Globus pallidus (tissue), 1 donor: ENCODE measurements at places on chromosomes 11 and 22.
A peak's percentile ranks its signal among the peaks of the same experiment; 100 is the strongest.

DNA sequence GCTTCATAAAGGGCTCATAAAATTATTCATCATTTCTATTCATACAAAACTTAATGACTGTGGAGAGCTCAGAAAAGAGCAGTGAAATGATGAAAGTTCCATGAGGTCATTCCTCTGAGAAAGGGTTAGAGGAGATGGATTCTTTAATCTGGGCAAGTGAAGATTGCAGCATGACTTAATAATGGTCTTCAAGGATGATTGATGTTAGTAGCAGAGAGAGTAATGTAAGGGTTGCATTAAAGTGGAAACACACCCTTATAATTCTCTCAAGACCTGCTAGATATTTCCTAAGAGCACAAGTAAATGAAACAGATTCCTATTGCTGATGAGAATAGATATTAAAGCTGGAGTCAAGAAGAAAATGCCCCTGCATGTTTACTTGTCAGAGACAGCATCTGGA is 711.6 kb upstream of the ANO5 start:
- DNase-seq: no peak

DNA sequence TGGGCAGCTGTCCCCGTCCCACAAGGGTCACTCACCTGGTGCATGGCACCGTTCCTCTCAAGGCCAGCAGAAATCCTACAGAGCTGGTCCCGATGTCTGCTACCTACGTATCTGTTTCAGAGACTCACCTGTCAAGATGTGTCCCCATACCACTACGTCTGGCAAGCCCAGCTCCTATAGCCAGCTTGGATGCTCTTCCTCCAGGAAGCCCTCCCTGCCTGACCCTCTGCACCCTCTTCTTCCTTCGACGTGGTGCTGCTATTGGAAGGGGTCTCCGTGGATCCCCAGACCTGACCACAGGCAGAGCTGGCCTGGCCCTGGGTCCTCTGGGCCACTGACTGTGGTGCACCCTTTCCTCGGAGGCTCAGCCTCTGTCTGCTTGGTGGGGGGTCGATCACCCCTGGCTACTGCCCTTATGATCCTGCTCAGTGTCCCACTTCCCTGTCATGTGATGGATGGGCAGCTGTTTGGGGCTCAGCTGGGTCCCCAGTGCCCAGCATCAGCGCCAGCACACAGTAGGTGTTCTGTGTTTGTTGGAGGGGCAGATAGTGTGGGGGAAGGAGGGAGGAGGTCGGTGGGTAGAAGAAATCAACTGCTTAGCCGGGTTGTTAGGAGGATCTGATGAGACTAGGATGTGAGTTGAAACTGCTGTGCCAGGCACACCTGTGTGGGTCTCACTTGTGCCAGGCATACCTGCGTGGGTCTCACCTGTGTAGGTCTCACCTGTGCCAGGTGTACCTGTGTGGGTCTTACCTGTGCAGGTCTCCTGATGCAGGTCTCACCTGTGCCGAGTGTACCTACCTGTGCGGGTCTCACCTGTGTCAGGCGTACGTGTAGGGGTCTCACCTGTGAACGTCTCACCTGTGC is 21.7 kb upstream of the ARHGAP8 start:
- no peak for DNase-seq

DNA sequence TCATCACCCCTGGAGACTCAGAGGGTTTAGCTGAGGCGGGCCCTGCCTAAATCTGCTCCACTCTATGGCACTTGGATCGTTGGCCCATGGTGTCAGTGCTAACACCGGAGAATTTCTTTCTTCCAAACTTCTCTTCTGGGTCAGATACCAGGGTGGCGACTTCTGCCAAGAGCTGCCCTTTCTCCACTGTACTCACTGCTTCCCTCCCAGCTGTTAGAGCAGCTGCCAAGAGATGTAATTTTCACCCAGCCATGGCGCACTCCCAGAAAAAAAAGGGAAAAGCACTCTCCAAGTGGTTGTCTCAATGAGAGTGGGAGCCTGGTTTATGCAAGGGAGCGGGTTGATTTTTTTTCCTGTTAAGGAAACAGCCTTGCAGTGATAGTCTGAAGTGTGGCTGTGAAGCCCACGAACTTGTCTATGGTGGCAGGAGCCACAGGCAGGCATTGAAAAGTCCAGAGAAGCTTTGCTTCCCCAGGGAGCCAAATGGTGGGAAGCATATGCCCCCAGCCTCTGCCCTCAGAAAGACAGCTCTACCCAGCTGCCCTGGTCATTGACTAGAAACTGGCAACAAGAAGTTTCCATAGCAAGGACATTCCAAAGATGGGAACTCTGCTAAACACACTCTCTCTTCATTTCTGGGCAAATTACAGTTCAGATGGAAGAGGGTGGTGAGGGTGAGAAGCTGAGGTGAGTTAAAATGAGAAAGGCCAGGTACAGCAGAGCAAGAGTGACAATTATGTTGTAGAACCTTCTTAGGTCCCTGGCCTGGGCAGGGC is 10.7 kb downstream of the PCSK7 start:
- peak; percentile 54 for DNase-seq

- DNase-seq: no peak
Observed at GRCh38 chr11:32580967-32581366, 2.7 kb upstream of the EIF3M start.

GRCh38 chr11:44854086-44854485 is 96.6 kb downstream of the TP53I11 start:
- no peak for DNase-seq

DNA sequence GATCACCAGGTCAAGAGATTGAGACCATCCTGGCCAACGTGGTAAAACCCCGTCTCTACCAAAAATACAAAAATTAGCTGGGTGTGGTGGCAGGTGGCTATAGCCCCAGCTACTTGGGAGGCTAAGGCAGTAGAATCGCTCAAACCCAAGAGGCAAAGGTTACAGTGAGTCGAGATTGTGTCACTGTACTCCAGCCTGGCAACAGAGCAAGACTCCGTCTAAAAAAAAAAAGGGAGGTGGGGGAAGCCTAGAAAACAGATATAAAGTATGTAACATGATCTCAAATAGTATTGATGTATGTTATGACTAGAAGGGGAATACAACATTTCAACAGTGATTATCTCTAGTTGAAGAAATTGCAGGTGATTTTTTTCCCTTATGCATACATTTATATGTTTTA is 61.4 kb downstream of the SLC1A2 start:
- no peak for DNase-seq

DNA sequence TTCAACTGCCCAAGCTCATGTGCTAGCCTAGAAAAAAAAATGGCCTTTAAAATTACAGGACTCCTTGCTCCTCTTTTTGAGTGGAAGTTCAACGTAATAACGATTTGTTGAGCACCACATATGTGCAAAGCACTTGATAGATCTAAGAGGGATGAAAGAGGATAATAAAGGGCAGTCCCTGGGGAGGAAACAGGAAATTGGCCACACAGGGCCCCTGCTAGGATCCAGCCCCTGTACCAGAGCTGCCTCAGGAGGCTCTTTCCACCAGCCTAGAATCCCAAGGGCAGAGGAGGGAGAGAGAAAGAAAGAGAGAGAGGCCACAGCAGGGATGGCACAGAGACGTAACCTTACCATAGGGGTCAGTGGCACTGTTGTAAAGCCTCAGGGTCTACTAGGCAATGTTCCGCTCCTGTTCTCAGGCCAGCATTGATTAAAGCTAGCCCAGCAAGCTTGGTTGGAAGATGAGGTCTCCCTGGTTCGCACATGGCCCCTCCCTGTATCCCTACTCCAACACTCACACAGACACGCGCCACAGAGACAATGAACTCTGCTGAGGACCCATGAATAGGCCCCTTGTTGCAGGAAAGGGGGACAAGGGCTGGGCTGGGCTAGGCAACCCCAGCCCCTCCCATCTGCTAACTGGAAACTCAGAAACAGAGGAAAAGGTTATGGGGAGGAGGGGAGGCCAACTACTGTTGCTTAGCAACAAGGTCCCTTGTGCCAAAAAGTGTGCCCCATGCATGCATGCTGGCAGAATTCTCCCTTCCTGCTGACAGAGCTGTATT is at the start of gene TMPRSS5:
Gene TMPRSS5 (minus strand): TSS at position 438 of the 785 bp plus-strand sequence. CDS start 84 bp downstream, at position 354.
- DNase-seq: peak; percentile 98

DNA sequence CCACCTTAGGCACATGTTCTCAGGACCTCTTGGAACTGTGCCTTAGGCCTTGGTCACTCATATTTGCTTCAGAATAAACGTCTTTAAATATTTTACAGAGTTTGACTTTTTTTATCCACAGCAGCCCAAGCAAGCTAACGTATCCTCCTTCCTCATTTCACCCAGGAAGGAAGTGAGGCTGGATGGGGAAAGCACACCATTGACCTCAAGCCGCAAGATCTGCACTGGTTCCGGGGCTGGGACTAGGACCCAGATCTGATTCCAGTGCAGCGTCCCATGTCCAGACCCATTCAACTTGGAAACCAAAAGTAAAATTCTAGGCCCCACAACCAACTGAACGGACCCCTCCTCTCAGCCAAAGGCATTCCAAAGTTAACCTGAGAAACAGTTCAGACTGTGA is 2.4 kb upstream of the LGALS12 start:
- DNase-seq: no peak

GRCh38 chr11:116640641-116641402 is 132.0 kb downstream of the BUD13 start:
- no peak for DNase-seq

GRCh38 chr11:70183483-70184176 is 19.5 kb upstream of the FADD start:
- no peak for DNase-seq

- DNase-seq: no peak
Observed at GRCh38 chr11:64245401-64245796, 1.3 kb downstream of the PPP1R14B start.

DNA sequence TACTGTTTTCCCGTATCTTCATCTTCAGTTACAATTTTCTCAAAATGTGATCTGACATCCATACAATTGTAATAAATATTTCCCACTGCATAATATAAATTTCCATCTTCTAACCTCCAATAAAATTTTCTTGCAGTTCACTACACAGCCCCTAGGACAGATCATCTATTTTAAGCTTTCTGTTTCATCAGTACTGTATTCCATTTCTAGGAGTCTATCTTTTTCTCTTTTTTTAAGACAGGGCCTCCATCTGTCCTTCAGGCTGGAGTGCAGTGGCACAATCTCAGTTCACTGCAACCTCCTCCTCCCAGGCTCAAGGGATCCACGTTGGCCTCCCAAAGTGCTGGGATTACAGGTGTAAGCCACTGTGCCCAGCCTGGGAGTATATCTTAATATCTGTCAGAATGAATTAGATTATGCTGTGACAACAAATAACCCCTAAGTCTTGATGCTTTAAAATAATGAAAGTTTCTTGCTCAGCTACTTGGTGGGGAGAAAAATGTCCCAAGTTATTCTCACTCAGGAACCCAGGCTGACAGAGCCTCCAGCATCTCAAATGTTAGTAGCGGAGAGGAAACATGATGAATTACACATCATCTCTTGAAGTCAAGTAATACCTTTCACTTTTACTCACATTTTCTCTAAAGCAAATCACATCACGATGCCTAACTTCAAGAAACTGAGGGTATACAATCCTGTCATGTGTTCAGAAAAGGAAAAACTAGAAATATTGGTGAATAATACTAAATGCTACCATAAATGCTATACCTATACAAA is 92.2 kb downstream of the BUD13 start:
- DNase-seq: no peak

GRCh38 chr22:36247955-36248354 is 5.0 kb upstream of the APOL1 start:
- no peak for DNase-seq

GRCh38 chr11:15176646-15177163 is 62.0 kb downstream of the INSC start:
- no peak for DNase-seq

GRCh38 chr11:34830035-34830434 is 86.1 kb downstream of the APIP start:
- no peak for DNase-seq

GRCh38 chr11:70861559-70861958 is 390.8 kb downstream of the SHANK2 start:
- DNase-seq: no peak

GRCh38 chr11:44982496-44983062 is 31.9 kb upstream of the TP53I11 start:
- no peak for DNase-seq

DNA sequence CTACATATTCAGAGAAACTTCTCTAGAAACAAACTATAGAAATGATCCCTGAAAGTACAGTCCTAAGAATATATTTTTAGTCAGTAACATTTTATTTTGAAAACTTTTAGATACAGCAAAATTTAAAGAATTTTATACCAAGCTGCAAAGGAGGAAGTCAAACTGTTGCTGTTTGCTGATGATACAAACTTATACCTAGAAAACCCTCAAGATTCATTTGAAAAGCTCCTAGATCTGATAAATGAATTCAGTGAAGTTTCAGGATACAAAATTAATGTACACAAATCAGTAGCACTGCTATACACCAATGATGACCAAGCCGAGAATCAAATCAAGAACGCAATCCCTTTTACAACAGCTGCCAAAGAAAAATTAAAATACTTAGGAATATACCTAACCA is 10.1 kb downstream of the ZBTB44 start:
- DNase-seq: no peak

DNA sequence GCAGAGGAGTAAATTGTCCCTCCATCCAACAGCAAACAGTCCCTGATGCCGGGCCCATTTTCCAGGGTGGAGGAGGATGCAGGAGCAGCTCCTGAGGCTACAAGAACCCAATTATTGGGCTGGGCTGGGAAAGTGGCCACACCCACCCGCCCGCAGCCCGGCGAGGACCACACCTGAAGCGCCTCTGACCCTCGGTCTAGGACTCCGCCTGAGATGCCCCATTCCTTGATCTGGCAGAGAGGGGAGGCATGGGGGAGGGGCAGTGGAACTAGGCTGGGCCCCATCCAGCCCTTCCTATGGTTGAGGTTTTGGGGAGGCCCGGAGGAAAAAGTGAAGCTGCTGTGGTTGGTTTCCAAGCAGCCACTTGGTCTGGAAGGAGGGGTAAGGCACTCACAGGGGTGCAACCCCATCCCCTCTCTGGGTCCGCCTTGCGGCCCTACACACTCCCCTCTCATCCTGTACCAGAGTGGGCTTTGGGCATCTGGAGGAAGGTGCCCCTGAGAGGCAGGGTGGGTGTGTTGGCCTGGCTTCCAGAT is 2.4 kb upstream of the LGALS1 start:
- DNase-seq: no peak

DNA sequence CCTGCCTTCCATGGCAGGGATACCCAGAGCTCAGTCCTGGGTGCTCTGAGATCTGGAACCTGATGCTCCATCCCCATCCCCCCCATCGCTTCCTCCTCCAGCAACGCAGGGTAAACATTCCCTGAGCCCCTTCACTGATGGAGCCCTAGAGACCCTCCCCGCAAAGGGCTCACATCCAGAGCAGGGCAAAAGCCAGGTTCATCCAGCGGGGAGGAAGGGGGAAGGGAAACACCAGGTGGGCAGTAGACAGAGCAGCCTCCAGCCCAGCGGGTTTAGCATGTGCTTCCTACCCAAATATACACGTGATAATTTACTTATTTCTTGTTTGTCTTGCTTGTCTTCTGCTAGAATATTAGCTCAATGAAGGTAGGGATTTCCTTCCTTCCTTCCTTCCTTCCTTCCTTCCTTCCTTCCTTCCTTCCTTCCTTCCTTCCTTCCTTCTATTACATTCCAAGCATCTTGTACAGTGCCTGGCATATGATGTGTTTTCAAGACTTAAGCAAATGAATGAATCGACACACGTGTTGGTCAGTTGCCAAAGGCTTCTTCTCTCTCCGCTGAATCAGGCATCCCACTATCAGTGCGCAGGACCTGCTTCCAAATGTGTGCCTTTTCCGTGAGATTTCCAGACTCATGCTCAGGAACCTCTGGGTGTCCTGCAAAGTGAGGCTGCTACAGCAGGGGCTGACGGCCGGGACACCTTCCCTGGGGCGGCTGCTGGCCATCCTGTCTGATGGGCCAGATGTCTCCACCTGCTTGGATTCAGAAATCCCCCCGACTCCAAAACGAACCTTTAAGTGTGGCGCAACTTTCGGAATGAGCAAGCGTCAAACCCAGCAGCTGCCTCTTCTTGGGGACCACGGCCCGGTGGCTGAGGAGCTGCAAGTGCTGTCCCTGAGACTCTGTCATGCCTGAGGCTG is 955.1 kb downstream of the BRD1 start:
- no peak for DNase-seq
